HFFc6 (cell line): ENCODE measurements at places on chromosomes 12 and 14. TPM values are rescaled to one million over a fixed set of nuclear protein-coding genes. Genes with fewer than 3 reads are reported as not detected.
A peak's percentile ranks its signal among the peaks of the same experiment; 100 is the strongest.

Gene P2RX4
- total RNA-seq, result 8.5 and 13.0 TPM in 2 replicates

DNA sequence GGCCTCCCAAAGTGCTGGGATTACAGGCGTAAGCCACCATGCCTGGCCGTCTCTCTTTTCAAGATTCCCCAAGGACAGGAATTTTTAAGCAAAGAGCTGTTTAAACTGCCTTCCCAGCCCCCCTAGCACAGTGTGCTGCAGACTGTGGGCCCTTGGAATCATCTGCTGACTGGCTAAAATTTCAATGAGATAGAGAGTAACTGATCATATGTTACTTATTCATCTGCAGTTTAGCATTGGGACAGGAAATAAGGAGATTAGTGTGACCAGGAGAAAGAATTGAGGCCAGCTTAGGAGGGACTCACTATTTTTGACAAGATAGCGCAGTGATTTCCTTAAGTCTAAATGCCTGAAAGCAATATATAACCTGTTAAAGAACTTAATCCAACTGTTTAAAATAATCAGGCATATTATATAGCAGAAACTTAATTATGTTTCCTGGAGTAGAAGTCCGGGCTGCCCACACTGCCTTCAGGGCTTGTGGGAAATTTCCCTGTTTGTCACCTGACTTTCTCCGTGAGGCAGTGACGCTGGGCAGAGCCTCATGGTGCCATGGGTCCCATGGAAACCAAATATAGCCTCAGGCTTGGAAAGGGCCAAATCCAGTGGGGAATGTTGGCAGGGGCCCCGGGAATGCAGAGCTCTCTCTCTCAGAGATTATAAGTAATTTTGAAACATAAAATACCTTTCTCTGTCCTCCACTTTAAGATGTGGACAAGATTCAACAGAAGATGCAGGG lies 22.8 kb upstream of the CEBPE start:
- no peak overlapping the region for H3K27ac ChIP-seq
- H3K36me3 ChIP-seq, result no peaks in the 10 kb centered on the region
- H3K4me3 ChIP-seq, result no peak overlapping the region

Gene KRT82
- total RNA-seq, result not detected in 3 replicates

DNA sequence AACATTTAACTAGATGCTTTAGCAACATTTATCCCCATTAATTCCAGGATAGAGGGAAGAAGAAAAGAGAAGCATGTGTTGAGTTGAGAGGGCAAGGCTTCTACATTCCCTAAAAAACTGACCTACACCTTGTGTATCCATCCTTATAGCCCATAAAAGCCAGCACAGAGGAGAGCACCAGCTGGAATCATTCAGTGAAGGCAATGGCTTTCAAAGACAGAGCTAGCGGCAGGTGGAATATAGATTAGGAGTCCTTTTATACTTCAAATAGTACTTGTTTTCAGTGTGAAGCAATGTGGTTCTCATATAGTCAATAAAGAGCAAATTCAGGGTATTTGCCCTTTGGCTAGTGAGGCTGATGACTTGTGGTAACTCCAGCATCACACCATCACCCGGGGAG lies 94.4 kb downstream of the TBC1D30 start:
- no peaks in the 10 kb centered on the region for H3K4me1 ChIP-seq
- DNase-seq, result no peak
- no peaks in the 10 kb centered on the region for H3K36me3 ChIP-seq
- no peak overlapping the region for H3K4me3 ChIP-seq

Gene STON2
- total RNA-seq, result not detected in 2 replicates

Gene TWF1
- 139 to 155 TPM (median 146 TPM) in 3 replicates for total RNA-seq

GRCh38 chr14:47012533-47013280 lies 361.1 kb upstream of the RPL10L start:
- no peaks in the 10 kb centered on the region for H3K27me3 ChIP-seq
- no peaks in the 10 kb centered on the region for H3K4me1 ChIP-seq
- H3K36me3 ChIP-seq, result 0 out of 2 replicates have a peak, but pooled peaks cover 6% of the 10 kb centered on the region
- no peak overlapping the region for H3K27ac ChIP-seq

DNA sequence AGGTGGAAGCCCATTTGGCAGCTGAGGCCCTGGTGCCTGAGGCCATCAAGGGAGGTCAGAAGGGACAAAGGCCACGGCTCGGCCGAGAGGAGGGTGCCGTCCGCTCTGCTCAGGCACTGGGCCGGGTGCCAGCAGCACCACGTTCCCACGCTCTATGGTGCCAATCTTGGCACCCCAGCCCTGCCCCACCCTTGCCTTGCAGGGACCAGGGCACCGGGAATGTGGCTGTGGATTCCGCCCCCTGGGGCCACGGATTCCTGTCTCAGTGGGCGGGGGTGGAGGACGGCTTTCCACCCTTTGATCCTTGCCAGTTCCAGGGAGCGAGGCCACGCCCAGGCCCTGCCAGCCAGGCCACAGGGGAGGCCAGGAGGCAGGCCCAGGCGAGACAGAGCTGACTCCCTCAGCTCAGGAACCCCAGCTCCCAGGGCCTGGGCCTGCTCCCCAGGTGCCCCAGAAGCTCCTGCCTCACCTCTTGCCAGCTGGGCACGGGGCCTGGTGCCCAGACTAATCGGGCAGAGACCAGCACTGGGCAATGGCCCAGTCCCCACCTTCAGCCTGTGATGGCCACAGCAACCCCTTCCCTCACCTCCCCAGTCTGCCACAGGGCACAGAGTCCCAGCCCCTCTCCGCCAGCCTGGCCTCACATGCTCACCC lies 26.4 kb upstream of the GPR132 start:
- no peaks in the 10 kb centered on the region for H3K36me3 ChIP-seq
- peak; percentile 30 for DNase-seq
- peak overlapping the region; percentile 84 for H3K27ac ChIP-seq
- peaks cover 2% of the 10 kb centered on the region; the same call in 1 of the 2 replicates for H3K27me3 ChIP-seq
- peak overlapping the region; percentile 84 for H3K4me3 ChIP-seq
- H3K4me1 ChIP-seq, result peaks cover 37% of the 10 kb centered on the region

- H3K27ac ChIP-seq, result no peak overlapping the region
- H3K36me3 ChIP-seq, result no peaks in the 10 kb centered on the region
- peaks cover 14% of the 10 kb centered on the region for H3K4me1 ChIP-seq
- peaks cover 3% of the 10 kb centered on the region; the same call in 1 of the 2 replicates for H3K27me3 ChIP-seq
- no peak overlapping the region for H3K4me3 ChIP-seq
Observed at GRCh38 chr14:61836184-61836583, 74.0 kb downstream of the SNAPC1 start.

Gene TMEM19
- 20.8 to 33.7 TPM (median 29.7 TPM) in 3 replicates for total RNA-seq

Gene ADAMTS20
- not detected in 3 replicates for total RNA-seq

Gene TMEM229B
- total RNA-seq, result 0.06 and 0.23 TPM in 2 replicates
